C1 segment of cervical spinal cord (tissue), 14 donors: ENCODE measurements at places on chromosomes 12 and 14.

DNA sequence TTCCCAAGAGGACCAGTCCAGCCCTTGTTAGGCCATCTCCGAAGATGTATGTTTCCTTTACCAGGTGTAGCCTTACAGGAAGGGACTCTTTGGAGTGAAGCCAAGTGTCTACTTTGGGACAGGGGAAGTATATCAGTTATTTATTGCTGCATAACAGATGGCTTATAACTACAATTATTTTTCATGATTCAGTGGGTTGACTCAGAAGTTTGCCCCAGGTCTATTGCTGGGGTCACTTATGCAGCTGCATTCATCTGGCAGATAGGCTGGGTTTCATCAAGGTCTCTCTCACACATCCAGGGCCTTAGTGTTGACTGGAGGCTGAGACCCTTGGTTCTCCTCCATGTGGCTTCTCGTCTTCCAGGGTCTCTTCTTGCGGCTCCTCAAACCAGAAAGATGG is 170.1 kb downstream of the NRXN3 start:
- DNase-seq = no peak

- DNase-seq = no peak
Measured at GRCh38 chr12:109163167-109163566, 46.8 kb downstream of the ACACB start.

- DNase-seq = no peak
Measured at GRCh38 chr12:47941871-47942613, 21.4 kb upstream of the TMEM106C start.

DNA sequence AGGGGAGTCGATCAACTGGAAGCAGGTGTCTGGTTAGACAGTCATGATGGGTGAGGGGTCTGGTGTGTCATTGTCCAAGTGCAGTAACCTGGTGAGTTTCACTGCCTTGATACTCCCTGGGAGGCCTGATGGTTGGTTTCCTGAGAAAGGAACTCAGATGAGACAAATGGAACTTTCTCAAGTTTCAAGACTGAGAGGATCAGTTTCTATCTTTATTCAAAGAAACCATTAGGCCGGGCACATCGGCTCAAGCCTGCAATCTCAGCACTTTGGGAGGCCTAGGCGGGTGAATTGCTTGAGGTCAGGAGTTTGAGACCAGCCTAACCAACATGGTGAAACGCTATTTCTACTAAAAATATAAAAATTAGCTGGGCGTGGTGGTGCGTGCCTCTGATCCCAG is 776.1 kb downstream of the AACS start:
- no peak for DNase-seq

DNA sequence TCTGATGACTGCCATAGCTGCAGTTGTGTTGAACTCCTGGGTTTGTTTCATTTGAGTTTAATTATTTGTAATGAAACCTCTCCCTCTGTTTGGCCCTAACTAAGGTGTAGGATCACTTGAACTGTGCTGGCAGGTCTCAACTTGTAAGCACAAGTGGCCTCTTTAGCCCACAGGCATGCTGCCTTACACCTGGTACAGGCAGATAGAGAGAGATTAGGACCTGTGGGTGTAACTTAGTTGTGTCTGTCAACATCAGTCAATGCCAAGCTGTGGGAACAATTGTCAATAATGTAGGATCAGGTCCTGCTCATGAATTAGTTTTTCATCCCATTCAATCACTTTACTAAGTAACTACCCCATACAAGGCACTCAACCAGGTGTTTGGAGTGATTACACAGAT is 263.0 kb upstream of the G2E3 start:
- DNase-seq = no peak

GRCh38 chr14:67004521-67004920 is 184.7 kb upstream of the GARIN2 start:
- DNase-seq = no peak

- DNase-seq = no peak
Measured at GRCh38 chr12:1978078-1978862, 26.0 kb downstream of the DCP1B start.

DNA sequence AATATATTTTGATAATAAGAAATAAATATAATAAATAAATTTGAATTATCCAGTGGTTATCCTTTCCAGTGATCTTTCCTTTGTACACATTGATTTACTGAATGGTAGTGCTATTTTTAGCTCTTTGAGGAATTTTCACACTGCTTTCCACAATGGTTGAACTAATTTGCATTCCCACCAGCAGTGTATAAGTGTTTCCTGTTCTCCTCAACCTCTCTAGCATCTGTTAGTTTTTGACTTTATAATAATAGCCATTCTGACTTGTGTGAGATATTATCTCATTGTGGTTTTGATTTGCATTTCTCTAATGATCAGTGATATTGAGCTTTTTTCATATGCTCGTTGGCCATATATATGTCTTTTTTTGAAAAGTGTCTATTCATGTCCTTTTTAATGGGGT is 333.7 kb downstream of the RAD51B start:
- DNase-seq = no peak
